ENCODE measurements at places on chromosomes 5 and 9.
A peak's percentile ranks its signal among the peaks of the same experiment; 100 is the strongest.

- DNase-seq: no peak
Measured at GRCh38 chr5:37892586-37892985, 52.7 kb upstream of the GDNF start.

DNA sequence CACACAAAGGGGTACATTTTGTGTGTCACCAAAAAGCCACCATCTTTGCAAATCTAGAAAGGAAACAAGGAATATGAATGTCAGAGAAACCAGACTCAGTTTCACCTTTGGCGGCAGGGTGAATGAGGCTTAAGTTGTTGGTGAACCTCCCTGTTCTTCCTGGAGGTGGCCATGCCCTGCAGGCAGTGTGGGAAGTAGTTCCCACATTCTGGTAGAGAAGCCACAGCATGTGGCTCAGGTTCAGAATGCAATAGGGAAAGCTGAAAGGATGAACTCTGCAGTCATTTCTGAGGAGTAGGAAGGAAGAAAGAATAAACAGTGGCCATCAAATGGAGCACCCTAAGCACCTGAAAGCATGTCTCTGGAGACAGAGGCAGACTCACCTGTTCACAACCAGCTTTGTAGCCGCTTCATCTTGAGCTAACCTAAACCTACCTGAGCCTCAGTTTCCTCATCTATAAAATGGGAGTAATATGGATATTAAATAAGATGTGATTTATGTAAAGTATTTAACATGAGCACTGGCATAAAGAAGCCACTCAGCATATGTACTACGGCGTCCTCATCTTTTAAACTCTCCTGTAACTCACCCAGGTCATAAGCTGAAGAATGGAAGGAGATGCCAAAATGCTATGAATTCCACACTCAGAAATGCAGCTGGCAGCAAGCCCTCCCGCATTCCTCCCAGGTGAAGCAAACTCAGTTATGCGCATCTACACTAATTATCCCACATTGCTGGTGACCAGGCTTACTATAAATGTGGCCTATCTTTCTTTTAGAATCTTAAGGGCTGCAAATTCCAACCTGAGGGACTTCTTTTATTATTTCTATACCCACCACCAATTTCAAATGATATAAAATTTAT lies 86.0 kb downstream of the ZNF608 start:
- DNase-seq: no peak

GRCh38 chr9:124477648-124478285 lies 27.5 kb downstream of the ADGRD2 start:
- no peak for DNase-seq

GRCh38 chr9:87613265-87614111 lies 112.4 kb upstream of the CTSL start:
- no peak for DNase-seq

GRCh38 chr9:12133416-12133815 lies 559.8 kb upstream of the TYRP1 start:
- no peak for DNase-seq

GRCh38 chr5:145847499-145848497 lies 12.7 kb upstream of the PRELID2 start:
- DNase-seq: no peak

- DNase-seq: no peak
Measured at GRCh38 chr9:105662184-105663104, at the start of gene TAL2. TSS of gene TAL2 (plus strand) at chr9:105662457. CDS start at chr9:105662497, 40 bp downstream.

- DNase-seq: peak; percentile 13
Measured at GRCh38 chr9:97954550-97954989, 16.6 kb upstream of the HEMGN start.

GRCh38 chr5:174733836-174734235 lies 9.5 kb downstream of the MSX2 start:
- no peak for DNase-seq

DNA sequence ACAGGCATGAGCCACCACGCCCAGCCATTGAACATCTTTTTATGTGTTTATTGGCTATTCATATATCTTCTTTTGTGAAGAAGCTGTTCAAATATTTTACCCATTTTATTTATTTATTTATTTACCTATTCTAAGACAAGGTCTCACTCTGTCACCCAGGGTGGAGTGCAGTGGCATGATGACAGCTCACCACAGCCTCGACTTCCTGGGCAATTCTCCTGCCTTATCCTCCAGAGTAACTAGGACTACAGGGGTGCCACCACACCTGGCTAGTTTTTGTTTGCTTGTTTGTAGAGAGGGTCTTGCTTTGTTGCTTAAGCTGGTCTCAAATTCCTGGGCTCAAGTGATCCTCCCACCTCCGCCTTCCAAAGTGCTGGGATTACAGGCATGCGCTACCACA lies 33.5 kb downstream of the NAIF1 start:
- DNase-seq: no peak

- no peak for DNase-seq
Measured at GRCh38 chr9:28951945-28952344, 1378.7 kb upstream of the C9orf72 start.
